B cell (primary cell): ENCODE measurements at places on chromosomes 5 and 9. TPM values are rescaled to one million over a fixed set of nuclear protein-coding genes. Genes with fewer than 3 reads are reported as not detected.
A peak's percentile ranks its signal among the peaks of the same experiment; 100 is the strongest.

Gene DOCK8
- 288 and 297 TPM in 2 replicates for total RNA-seq

Gene PCDHB16
- total RNA-seq: not detected in 2 replicates

- DNase-seq: no peak
These were observed 475 bp downstream of the DDX31 start for GRCh38 chr9:132669319-132669697.

Gene CCL19
- not detected in 2 replicates for total RNA-seq

GRCh38 chr9:37410354-37410861, 12.1 kb upstream of the GRHPR start:
- no peak for DNase-seq
- H3K4me1 ChIP-seq: peaks cover 82% of the 10 kb centered on the region
- H3K27ac ChIP-seq: peak overlapping the region; percentile 91
- H3K36me3 ChIP-seq: no peaks in the 10 kb centered on the region
- H3K4me3 ChIP-seq: no peak overlapping the region
- H3K27me3 ChIP-seq: no peaks in the 10 kb centered on the region

DNA sequence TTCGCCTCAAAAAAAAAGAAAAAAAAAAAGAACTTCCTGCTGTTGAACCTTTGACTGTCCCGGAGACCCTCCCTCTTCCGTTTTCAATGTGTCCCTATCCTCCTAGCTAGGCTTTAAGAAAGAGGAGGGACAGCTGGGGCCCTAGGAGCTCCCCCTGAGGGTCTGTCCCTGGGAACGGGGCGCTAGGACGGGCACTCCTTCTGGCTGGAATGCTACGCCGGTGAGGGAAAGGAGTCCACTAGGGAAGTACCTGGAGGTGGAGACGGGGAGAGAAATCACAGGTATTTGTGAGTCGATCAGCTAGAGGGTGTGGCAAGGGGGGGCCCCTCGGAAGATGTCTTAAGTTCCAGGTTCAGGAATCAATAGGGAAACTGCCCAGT, 4.6 kb downstream of the SIT1 start:
- peak overlapping the region; percentile 90 for H3K4me3 ChIP-seq
- no peak for DNase-seq
- peaks cover 76% of the 10 kb centered on the region for H3K4me1 ChIP-seq
- no peaks in the 10 kb centered on the region for H3K27me3 ChIP-seq

- no peak overlapping the region for H3K4me3 ChIP-seq
- no peaks in the 10 kb centered on the region for H3K36me3 ChIP-seq
- no peak overlapping the region for H3K27ac ChIP-seq
- DNase-seq: no peak
- H3K4me1 ChIP-seq: no peaks in the 10 kb centered on the region
These were observed 7.6 kb downstream of the NTRK2 start for GRCh38 chr9:84677080-84677479.

Gene TMEM38B
- total RNA-seq: 29.6 and 35.2 TPM in 2 replicates

DNA sequence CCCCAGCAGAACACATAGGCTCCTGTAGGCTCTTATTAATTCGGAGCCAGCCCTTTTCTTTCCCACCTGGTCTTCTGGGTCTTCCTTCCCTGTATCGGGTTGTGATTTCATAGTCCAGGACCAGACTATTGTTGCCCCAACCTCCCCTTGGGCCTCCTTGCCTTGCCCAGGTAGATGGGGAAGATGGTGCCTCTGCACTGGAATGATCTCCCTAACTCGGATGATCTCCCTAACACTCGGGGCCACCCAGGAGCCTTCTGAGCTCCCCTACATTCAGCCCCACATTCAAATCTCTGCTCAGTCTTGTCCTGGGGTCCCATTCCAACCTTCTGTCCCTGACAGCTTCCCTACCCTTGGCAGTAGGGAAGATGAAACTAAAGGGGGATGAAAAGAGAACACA, 2.7 kb upstream of the IRF1 start:
- no peak overlapping the region for H3K4me3 ChIP-seq
- no peaks in the 10 kb centered on the region for H3K36me3 ChIP-seq
- peak; percentile 10 for DNase-seq
- H3K4me1 ChIP-seq: peaks cover 52% of the 10 kb centered on the region
- no peaks in the 10 kb centered on the region for H3K27me3 ChIP-seq

Gene C5orf58
- not detected in 2 replicates for total RNA-seq

DNA sequence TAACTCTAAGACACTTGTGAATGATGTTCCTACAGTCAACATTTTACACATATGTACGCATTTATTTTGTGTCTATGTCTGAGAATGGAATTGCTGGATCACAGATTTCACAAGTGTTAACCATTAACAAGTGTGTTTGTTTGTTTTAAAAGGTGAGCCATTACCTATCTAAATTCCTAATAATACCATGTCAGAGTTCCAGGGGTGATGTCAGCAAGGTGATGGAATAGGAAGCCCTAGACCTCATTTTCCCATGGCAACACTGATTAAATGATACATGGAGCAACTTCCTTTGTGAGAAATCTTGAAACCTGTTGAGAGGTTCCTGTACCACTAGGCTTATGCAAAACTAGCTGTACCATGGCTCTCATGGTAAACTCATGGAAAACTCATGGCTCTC, 309.7 kb downstream of the CYLC2 start:
- no peak overlapping the region for H3K27ac ChIP-seq
- H3K4me3 ChIP-seq: no peak overlapping the region
- H3K4me1 ChIP-seq: no peaks in the 10 kb centered on the region

- H3K36me3 ChIP-seq: no peaks in the 10 kb centered on the region
- H3K4me3 ChIP-seq: no peak overlapping the region
- no peaks in the 10 kb centered on the region for H3K27me3 ChIP-seq
- no peak overlapping the region for H3K27ac ChIP-seq
These were observed 53.0 kb downstream of the ZNF354C start for GRCh38 chr5:179113143-179113530.

DNA sequence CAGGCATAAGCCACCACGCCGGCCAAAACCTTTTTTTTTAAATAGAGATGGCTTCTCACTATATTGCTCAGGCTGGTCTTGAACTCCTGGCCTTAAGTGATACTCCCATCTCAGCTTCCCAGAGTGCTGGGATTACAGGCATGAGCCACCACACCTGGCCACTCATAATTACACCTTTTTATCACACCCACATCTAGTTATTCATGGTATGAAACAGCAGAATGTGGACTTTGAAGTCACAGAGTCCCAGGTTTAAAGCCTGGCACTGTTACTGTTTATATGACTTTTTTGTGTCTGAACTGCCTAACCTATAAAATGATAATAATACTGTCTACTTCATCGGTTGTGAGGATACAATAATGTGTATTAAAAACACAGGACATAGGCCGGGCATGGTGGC, 23.1 kb downstream of the ZNF346 start:
- no peak overlapping the region for H3K27ac ChIP-seq
- H3K4me1 ChIP-seq: no peaks in the 10 kb centered on the region
- DNase-seq: no peak
- H3K27me3 ChIP-seq: no peaks in the 10 kb centered on the region

DNA sequence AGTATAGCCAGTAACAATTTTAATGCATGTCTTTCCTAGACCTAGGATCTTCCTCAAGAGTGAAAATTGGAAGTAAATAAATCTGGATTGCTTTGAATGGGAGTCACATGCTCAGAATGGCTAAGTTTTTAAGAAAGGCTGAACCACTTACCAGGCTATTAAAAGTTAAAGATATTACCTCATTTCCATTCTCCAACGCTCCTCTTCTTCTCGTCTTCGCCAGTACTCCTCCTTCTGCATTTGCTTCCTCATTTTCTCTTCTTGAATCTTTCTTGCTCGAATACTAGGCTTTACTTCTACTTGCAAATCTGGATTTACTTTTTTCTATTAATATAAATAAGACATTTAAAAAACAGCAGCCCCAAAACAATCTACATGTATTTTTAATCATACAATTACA, 49.6 kb downstream of the ZFR start:
- no peak for DNase-seq
- H3K27ac ChIP-seq: no peak overlapping the region
- H3K4me1 ChIP-seq: no peaks in the 10 kb centered on the region

Gene SNCB
- total RNA-seq: not detected in 2 replicates

- H3K4me3 ChIP-seq: no peak overlapping the region
- no peaks in the 10 kb centered on the region for H3K27me3 ChIP-seq
- no peaks in the 10 kb centered on the region for H3K36me3 ChIP-seq
- no peaks in the 10 kb centered on the region for H3K4me1 ChIP-seq
- DNase-seq: no peak
These were observed 21.6 kb upstream of the C5orf46 start for GRCh38 chr5:147927901-147928300.

DNA sequence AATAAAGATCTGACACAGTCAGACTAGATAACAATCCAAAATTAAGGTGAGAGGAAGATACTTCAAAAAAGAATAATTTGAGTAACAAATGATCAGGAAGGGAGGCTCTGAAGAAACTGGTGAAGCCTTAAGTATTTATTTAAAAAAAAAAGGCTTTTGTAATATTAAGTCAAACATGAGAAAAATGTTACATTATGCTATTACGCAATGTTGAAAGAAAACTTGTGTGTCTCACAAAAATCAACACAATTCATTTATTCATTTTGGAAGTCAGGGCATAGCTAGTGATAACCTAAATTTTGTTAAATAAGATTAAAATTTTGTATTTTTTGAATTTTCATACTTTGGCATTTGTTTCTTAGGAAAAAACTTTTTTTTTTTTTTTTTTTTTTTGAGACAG, 28.2 kb downstream of the WDR41 start:
- H3K27me3 ChIP-seq: no peaks in the 10 kb centered on the region
- peaks cover 2% of the 10 kb centered on the region for H3K36me3 ChIP-seq
- H3K27ac ChIP-seq: no peak overlapping the region
- H3K4me1 ChIP-seq: no peaks in the 10 kb centered on the region

Gene ANKRD31
- 0.10 TPM in 2 replicates for total RNA-seq

- H3K4me3 ChIP-seq: peak overlapping the region; percentile 42
- no peak overlapping the region for H3K27ac ChIP-seq
- peak; percentile 52 for DNase-seq
These were observed 1.1 kb downstream of the PPIC start for GRCh38 chr5:123035360-123035917.

Gene HAVCR1
- 0.22 TPM in 1 of 2 replicates, not detected in the other for total RNA-seq

GRCh38 chr5:158223054-158223600, 364.2 kb upstream of the CLINT1 start:
- DNase-seq: no peak
- peaks cover 5% of the 10 kb centered on the region for H3K4me1 ChIP-seq
- no peaks in the 10 kb centered on the region for H3K36me3 ChIP-seq
- no peak overlapping the region for H3K27ac ChIP-seq
- no peaks in the 10 kb centered on the region for H3K27me3 ChIP-seq

Gene THBS4
- 0.57 and 0.80 TPM in 2 replicates for total RNA-seq

DNA sequence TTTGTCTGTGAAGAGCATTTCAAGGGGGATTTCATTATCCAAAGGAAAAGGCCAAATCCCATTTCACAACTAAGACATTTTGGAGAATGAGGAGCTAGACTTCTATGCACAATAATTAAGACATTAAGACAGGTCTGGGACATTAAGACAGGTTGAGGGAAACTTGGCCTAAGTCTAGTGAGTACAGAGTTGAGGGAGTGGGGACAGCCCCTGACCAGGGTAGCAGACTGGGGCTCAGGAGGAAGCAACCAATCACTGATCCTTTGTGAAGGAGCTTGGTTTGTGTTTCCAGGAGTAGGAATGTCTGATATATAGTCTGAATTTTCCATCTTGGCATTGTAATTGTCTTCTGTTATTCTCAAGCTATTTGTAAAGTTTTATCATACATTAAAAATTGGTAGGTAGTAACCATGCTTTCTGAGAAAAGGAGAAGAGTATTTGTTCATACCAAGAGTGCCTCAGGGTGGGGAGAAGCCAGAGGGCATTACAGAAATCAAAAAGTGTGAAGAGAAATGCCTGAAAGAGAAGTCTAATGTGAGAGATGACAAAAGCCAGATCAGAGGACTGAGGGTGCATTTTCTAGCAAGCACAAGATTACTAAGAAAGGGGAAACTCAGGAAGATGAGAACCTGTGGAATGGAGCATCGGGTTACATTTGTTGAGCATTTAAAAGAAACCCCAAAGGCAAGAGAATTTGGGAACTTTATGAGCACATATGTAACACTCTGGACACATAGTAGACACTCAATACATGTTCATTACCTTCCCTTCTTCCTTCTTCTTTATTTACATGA, 189.3 kb upstream of the PIK3R1 start:
- H3K4me1 ChIP-seq: no peaks in the 10 kb centered on the region
- no peak overlapping the region for H3K4me3 ChIP-seq
- no peaks in the 10 kb centered on the region for H3K27me3 ChIP-seq
- H3K36me3 ChIP-seq: no peaks in the 10 kb centered on the region

DNA sequence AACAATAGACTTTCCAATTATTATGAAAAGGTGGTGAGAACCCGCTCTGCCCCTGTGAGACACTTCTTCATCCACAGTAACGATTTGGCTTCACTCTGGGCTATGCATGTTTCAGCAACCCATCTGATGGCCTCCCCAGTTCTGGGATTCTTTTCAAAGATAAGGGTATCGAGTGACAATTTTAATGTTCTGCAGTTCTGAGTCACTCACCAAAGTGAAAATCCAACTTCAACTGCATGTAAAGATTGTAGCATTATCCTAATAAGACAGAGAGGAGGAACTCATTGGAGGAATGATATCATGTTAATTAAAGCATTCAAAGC, 1078.3 kb upstream of the SEMA6A start:
- H3K27me3 ChIP-seq: no peaks in the 10 kb centered on the region
- no peaks in the 10 kb centered on the region for H3K36me3 ChIP-seq
- no peak overlapping the region for H3K27ac ChIP-seq
- no peak for DNase-seq
- H3K4me3 ChIP-seq: no peak overlapping the region

Gene NRARP
- 11.4 and 11.5 TPM in 2 replicates for total RNA-seq

- no peak overlapping the region for H3K27ac ChIP-seq
- H3K27me3 ChIP-seq: no peaks in the 10 kb centered on the region
- DNase-seq: no peak
- H3K4me3 ChIP-seq: no peak overlapping the region
These were observed 355.3 kb downstream of the NR2F1-AS1 start for GRCh38 chr5:93225748-93226147.

Gene PCBD2
- total RNA-seq: 15.7 and 20.9 TPM in 2 replicates

Gene SPARC
- not detected in 2 replicates for total RNA-seq
